CD4-positive, alpha-beta T cell treated with Interferon gamma for 1 hour (primary cell): ENCODE measurements at places on chromosomes 1 and 21.

DNA sequence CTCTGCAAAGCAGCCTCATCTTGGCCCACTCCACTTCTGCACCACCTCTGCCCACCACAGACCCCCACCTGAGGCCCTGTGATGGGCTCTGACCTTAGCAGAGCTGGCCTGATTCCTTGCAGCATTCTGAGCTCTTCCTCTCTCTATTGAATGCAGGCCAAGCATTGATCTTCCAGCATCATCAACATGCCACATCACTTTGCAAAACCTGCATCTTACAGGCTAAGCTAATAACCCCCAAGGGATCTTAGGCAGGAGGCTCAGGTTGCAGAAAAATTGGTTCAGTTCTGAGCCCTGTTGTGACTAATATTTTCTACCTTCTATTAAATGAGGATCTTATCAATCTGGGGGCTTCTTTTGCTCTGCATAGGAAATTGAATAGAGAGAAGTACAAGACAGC, 78.7 kb downstream of the ATP1A1 start:
- no peak for DNase-seq

DNA sequence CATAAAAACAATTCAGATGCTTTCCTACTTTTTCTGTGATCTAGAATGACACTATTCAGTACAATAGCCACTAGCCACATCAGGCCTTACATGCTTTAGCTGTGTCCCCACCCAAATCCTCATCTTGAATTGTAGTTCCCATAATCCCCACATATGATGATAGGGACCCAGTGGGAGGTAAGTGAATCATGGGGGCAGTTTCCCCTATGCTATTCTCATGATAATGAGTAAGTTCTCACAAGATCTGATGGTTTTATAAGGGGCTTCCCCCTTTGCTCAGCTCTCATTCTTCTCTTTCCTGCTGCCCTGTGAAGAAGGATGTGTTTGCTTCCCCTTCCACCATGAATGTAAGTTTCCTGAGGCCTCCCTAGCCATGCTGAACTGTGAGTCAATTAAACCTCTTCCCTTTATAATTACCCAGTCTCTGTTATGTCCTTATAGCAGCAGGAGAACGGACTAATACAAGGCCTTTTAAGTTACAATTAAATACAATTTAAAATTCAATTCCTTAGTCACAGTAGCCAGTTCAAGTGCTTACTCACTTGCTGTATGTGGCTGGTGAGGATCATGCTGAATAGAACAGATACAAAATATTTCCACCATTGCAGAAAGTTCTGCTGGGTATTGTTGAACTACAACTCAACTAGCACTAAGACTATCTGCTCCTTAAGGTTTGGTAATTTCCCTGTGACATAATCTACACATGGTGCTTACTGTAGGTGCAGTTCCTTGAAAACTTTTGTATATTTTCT, 106.7 kb downstream of the SCMH1 start:
- no peak for DNase-seq

GRCh38 chr1:78078358-78078757, 32.6 kb downstream of the GIPC2 start:
- no peak for DNase-seq

- DNase-seq: no peak
Measured at GRCh38 chr1:193569096-193569982, 382.9 kb upstream of the B3GALT2 start.

DNA sequence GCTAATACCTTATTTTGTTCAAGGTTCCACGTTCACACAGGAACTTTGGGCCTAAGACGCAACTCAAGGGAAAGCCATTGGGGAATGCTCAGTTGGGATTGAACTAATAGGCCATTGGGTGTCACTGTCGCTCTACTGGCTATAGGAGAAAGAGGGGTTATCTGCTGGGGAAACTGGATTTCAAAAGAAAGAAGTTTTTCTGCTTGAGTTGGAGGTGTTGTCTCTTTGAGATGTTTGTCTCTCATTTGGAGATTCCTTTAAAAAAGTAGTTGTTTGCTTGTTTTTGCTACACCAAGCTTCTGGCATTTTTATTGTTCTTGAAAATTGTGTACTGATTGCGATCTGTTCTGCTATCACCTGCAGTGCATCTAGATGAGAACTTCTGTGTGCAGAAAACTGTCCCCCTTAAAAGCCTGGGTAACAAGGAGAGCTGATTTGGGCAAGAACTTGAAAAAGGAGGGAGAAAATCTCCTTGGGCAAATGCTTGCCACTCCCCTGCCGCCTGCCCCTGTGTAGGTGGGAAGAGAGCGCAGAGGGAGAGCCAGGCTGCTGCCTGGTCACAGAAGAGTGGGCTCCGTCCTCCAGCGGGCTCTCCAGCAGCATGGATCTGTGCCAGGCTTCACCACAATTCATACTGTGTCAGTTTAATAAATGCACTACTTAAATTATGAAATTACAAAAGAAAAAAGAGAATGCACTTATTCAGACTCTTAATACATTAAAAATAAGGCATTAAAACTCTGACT, 39.9 kb downstream of the PEX14 start:
- no peak for DNase-seq

GRCh38 chr1:25758466-25759070, 41.4 kb upstream of the SELENON start:
- DNase-seq: no peak

GRCh38 chr1:117592155-117592554, 13.7 kb upstream of the TENT5C start:
- DNase-seq: no peak

DNA sequence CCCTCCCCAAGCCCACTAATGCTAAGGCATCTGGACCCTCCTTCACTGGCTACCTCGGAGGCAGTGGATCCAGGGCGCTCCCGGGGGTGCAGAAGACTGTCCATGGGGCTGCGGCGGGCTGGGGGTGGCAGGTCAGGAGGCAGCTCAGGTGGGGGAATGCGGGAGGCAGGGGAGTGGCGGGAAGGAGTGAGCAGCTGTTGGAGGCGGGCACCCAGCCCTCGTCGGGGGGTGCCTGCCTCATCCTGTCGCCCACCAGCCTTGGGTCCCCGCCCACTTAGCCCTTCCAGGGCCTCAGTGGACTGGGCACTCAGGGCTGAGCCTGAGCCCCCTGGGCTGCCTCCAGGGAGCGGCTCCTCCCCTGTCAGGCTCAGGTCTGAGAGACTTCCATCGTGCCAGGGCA, 10.7 kb upstream of the GATAD2B start:
- DNase-seq: no peak

GRCh38 chr1:94103608-94104007, 17.3 kb downstream of the ABCA4 start:
- DNase-seq: no peak

DNA sequence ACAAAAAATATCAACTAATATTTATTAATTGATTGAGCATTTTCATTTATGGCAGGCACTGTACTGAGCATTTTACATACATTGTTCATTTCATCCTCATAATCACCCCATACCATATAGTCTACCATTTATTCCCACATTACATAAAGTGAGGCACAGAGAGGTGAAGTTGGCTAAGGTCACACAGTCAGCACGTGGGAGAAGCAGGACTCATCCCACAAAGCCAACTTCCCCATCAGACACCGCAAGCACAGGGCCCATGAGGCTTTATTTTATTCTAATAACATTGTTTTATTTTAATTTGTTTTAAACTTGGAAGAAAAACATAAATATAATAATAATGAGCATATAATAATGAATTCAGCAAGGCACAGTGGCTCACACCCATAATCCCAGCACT, 43.1 kb upstream of the CAPZB start:
- DNase-seq: no peak

- no peak for DNase-seq
Measured at GRCh38 chr1:234132795-234133194, 228.3 kb downstream of the SLC35F3 start.

- no peak for DNase-seq
Measured at GRCh38 chr1:157448636-157449035, 103.7 kb downstream of the FCRL5 start.

GRCh38 chr1:226066415-226067078, 4.0 kb downstream of the H3-3A start:
- DNase-seq: no peak

- no peak for DNase-seq
Measured at GRCh38 chr21:42140196-42140934, 69.2 kb downstream of the UMODL1 start.

DNA sequence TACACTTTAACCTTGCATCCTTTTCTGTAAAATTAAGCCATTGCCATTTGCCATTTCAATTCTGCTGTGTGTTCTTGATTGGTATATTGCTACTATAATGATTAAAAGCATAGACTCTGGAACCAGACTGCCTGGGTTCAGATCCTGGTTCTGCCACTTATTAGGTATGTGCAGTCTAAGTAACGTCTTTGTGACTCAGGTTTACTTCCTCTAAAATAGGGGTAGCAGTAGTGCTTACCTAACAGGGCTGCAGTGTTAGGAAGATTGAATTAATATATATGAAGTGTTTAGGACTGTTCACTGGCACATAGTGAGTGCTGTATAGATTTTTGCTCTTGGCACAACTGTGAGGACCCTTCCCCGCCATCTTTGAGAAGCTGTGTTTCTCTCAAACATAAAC, 4.4 kb downstream of the CDC42 start:
- no peak for DNase-seq

- DNase-seq: no peak
Measured at GRCh38 chr1:52792036-52792435, 50.5 kb upstream of the ZYG11A start.

DNA sequence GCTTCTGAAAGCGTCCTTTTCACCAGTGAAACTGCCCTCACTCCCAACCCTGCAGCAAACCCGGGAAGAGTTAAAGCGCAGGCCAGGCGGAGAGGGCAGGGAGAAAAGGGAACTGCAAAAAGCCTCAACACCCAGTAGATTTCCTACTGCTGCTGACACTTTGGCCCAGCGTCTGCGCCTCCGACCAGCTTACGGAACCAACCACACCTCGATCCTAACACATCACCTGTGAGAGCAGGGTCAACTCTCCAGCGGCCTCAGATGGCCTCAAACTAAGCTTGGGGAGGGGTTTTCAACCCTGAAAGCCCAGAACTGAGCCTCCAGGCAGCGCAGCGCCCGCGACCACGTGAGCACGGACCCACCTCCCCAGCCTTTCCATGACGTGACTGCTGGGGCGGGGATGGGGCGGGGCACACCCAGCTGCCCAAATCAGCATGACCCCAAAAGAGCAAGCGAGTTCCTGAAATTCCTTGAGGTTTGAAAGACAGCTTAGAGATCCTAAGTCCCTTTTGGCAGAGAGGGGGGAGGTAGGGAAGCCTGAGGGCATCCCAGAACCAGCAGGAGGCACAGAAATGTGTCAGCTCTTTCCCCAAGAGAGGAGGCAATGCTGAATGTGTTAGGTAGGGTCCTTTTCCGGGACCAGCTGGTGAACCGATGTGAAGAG, 59.1 kb downstream of the ITPKB start:
- peak; percentile 77 for DNase-seq

DNA sequence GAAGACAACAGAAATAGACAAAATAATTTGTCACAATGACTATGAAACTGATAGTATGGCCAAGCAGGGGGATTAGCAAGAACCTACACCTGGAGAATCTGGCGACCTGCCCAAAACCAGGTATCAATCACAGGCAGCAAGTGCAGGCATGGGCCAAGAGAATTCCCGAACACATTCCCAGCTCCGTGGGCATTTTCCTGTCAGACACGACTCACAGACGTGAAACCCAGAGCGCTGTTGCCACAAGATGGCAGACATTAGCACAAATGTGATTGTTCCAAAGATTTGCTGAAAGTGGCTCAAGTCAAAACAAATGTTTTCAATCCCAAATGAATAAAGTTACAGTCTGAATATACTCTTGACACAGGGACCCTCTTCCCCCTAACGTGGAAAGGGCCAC, 36.8 kb downstream of the HLCS start:
- DNase-seq: no peak

DNA sequence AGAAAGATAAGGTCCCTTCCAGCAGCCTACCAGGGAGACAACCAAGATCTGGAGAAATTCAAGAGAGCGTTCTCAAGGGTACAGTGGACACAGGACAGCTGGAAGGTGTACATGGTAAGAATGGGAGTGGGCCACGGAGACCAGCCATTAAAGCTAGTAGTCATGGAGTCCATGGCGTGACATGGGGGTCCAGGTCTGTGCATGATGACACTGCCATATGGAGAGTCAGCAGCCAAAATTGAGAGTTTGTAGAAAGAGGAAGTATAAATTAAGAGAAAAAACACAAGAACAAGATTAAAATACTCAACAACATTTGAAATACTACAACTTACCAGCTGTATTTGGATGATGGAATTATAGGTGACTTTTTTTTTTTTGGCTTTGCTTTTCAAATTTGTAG, 7.9 kb upstream of the LORICRIN start:
- DNase-seq: no peak

DNA sequence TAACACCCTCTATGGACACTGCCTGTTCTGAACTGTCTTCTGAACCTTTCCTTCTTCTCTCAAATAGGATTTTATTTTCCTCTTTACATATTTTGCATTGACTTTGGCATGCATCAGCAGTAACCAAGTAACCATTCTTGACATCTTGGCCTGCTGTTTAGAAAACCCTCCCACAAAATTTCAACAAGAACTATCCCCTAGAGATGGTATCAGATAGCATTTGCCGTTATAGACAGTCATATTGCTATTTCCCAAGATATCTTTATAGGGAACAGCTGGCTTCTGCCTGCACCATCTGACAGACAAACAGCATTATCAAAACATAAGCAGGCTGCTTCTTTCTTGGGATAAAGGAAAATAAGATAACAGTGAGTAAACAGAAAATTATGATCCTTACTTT, 54.7 kb downstream of the LHX8 start:
- no peak for DNase-seq

DNA sequence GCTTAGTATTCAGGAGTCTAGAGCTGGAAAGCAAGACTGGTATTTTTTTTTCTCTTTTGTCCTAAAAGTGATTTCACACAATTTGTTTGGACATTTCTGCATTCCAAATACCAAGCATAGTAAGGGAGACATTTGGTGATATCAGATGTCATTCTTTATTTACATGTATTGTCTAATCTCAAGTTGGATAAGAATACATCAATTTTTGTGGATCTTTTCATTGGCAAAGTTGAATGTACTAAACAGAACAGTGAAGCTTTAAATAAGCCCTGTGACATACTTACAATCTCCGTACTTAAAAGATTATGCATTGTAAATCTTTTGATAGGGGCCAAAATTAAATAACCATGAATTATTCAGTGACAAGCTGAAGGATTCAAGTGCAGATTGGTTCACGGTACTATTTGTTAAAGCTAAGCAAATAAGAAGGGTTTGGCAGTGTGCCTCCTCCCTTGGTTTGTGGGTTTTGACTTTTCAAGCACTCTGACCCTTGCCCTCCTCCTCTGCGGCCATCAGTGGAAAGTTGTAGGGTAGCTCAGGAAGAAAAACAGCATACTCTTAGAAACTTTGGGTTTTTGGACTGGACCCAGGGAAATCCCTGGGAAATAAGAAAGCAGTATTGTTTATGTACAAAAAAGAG, 663.7 kb downstream of the ADGRL2 start:
- DNase-seq: no peak
